HCT116 (cell line): ENCODE measurements at places on chromosomes 12 and 14. TPM values are rescaled to one million over a fixed set of nuclear protein-coding genes. Genes with fewer than 3 reads are reported as not detected.

GRCh38 chr14:74211945-74212580 is 27.2 kb upstream of the VSX2 start:
- DNase-seq = no peak

DNA sequence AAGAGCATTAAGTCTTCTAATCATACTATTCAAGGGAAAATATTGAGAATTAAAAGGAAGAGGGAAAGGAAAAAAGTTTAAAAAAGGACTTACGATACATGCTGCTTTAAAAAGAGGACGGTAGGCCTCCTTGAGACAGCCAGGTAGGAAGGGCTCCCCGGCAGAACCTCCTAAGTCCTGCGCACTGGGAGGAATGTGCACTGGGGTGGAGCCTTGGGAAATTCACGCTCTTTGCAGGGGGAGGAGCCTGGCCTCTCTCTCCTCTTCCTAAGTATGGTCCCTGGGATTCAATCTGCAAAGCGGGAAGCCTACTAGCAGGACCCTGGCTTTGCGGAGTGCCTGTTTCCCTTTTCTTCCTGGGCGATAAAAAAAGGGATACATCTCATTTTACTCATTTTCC is 553.0 kb downstream of the RPS29 start:
- DNase-seq = no peak

DNA sequence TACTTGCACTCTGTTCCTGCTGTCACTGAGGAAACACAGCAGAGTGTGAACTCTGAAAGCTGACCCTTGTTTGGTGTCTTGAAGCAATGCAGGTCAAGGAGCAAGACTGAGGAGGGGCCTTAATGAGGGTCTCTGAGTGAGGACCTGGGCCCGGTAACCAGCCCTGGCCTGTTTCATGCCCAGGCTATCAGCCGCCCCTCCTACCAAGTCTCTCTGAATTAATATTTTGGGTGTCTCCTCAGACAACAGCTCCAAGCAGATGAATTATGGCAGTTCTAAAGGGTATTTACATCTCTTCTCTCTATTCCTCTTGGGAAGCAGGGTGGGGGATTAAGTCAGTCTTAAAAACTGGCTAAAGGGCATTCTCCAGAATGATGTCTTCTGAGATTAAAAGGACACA is 394.5 kb downstream of the ZFP36L1 start:
- no peak for DNase-seq

- DNase-seq = no peak
Measured at GRCh38 chr14:74962046-74962445, 6.6 kb upstream of the PGF start.

GRCh38 chr14:30227436-30227835 is 299.8 kb upstream of the PRKD1 start:
- no peak for DNase-seq

DNA sequence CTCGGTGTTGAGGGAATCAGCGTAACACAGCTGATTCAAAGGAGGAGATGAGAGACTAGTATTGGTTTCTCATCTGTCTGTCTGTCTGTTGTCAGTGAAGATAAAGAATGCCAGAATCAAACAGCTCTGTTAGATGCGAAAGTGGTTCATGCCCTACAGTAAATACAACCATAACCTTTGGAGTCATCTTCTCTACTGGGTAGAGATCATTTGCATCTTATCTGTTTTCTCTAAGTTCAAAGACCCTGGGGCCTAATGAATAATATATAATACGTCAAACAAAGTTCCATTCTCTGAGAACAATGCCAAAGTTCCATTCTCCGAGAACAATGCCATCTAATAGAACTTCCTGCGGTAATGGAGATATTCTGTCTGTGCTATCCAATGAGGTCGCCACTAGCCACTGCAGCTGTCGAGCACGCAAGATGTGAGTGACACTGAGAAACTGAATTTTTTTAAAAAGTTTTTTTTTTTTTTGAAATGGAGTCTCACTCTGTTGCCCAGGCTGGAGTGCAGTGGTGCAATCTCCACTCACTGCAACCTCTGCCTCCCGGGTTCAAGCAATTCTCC is 6.6 kb downstream of the IL31 start:
- DNase-seq = no peak

- no peak for DNase-seq
Measured at GRCh38 chr14:86989285-86989684, 1003.7 kb downstream of the GALC start.

GRCh38 chr12:76623931-76624330 is 64.4 kb upstream of the OSBPL8 start:
- DNase-seq = peak; percentile 8

GRCh38 chr14:103428723-103429556 is 43.7 kb downstream of the MARK3 start:
- DNase-seq = no peak

DNA sequence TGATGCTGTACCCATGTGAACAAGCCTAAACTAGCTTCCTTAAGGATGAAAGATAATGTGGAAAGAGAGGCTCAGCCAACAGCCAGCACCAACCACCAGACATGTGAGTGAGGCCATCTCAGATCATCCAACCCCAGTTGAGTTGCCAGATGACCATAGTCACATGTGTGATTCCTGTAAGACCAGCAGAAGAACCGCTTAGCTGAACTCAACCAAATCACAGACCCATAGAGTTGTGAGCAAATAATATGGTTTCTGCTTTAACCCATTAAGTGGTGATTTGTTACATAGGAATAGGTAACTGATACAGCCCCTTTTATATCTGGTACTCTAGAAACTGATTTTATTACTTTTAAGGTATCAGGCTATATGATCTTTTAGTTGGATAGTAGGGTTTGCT is 17.6 kb upstream of the ELK3 start:
- DNase-seq = no peak

DNA sequence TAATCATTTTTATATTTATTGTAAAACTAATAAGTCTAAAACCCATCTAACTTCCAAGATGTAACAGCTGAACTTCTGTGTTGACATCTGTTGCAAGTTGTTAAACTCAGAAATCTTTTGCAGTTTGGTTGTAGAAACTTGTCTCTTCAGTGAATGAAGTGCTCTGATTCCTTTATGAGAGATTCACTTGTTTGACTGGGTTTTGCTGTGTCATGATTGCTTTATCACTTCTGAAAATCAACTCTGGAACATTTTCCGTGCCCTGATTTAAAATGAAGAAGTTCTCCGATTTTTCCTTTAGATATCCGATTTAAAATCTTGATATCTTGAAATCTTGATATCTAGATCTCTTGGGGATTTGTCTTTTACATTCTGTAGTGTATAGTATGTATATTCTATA is 65.1 kb downstream of the DIP2B start:
- no peak for DNase-seq

GRCh38 chr12:95016120-95016519 is 12.6 kb upstream of the NDUFA12 start:
- no peak for DNase-seq

- DNase-seq = no peak
Measured at GRCh38 chr14:31440280-31440679, 17.0 kb downstream of the DTD2 start.

GRCh38 chr12:106288494-106289195 is 13.9 kb upstream of the TCP11L2 start:
- peak; percentile 76 for DNase-seq

GRCh38 chr12:14884458-14884878 is 1.2 kb downstream of the MGP start:
- DNase-seq = no peak

- no peak for DNase-seq
Measured at GRCh38 chr14:99275222-99275584, 3.2 kb upstream of the BCL11B start.

GRCh38 chr14:54193871-54194270 is 202.9 kb upstream of the CDKN3 start:
- no peak for DNase-seq

GRCh38 chr12:5694759-5695409 is 250.2 kb downstream of the ANO2 start:
- DNase-seq = peak; percentile 3

DNA sequence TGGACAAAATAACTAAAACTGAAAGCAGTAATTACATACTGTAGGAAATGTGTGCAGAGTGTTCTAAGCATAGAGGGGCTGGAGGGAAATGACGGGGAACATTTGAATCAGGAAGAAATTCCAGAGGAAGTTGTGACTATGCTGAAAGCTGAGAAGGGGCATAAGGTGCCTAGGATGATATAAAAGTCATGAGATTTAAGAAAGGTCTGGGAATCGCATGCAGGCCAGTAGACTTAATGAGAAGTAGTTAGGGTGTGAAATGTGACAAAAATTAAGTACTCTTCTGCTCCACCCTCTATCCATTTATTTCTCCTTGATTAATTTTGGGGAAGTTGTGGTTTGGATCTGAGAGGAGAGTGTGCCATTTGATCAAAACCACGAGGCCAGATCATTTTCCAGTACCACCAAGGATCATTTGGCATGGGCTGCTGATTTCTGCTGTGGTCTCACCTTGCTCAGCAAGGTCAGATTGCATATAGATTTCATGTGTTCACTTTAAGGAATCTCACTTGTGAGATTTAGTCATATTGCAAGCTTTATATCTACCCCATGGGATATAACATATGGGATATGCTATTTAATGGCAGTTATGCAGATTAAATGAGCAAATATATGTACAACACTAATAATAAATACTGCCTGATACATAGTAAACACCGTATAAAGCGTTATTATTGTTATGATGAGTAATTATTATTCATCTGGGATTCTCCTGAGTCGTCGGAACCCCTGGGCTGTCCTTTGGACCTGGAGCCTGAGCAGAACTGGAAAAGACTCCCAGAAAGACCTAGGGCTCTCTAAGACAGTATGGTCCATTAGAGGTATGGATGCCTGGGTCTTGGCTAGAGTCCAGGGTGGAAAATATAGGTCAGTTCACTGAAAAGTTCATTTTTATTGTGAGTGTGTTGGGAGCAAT is 72.3 kb downstream of the SRGAP1 start:
- no peak for DNase-seq

- no peak for DNase-seq
Measured at GRCh38 chr12:8697120-8697475, 693 bp upstream of the RIMKLB start.

GRCh38 chr12:46214668-46215436 is 54.0 kb downstream of the SLC38A1 start:
- no peak for DNase-seq

DNA sequence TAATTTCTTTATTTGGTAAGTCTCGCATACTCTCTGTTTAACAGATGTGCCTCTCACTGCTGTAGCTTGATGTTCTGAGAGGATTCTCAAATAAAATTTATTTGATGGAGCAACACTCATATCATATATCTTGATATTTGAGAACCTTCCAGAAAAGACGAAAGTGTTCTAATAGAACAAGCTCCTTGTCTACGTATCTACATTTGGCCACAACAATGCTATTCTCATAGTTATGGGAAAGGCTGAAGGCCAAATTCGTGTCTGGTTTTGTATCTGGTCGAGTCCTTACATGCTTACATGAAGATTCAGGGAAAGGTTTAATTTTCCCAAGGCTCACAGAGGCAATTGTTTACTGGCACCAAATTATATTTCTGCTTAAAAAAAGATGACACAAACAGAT is 186.7 kb upstream of the SLC38A2 start:
- no peak for DNase-seq

PIANP gene
- not detected for total RNA-seq

FOXG1 gene
- not detected for total RNA-seq

FKBP11 gene
- 18.5 TPM for total RNA-seq

SERPINA4 gene
- total RNA-seq = 0.17 TPM

RHOJ gene
- not detected for total RNA-seq

OAS2 gene
- total RNA-seq = 0.30 TPM

B4GALNT1 gene
- 31.3 TPM for total RNA-seq

SOS2 gene
- 11.7 TPM for total RNA-seq

RNASE7 gene
- total RNA-seq = not detected

TAS2R19 gene
- 1.6 TPM for total RNA-seq
